ENCODE measurements at places on chromosomes 13 and 19. TPM values are rescaled to one million over a fixed set of nuclear protein-coding genes. Genes with fewer than 3 reads are reported as not detected.

The CERS1 gene
- total RNA-seq: 7.0 TPM

The ZNF428 gene
- total RNA-seq: 61.1 TPM

DNA sequence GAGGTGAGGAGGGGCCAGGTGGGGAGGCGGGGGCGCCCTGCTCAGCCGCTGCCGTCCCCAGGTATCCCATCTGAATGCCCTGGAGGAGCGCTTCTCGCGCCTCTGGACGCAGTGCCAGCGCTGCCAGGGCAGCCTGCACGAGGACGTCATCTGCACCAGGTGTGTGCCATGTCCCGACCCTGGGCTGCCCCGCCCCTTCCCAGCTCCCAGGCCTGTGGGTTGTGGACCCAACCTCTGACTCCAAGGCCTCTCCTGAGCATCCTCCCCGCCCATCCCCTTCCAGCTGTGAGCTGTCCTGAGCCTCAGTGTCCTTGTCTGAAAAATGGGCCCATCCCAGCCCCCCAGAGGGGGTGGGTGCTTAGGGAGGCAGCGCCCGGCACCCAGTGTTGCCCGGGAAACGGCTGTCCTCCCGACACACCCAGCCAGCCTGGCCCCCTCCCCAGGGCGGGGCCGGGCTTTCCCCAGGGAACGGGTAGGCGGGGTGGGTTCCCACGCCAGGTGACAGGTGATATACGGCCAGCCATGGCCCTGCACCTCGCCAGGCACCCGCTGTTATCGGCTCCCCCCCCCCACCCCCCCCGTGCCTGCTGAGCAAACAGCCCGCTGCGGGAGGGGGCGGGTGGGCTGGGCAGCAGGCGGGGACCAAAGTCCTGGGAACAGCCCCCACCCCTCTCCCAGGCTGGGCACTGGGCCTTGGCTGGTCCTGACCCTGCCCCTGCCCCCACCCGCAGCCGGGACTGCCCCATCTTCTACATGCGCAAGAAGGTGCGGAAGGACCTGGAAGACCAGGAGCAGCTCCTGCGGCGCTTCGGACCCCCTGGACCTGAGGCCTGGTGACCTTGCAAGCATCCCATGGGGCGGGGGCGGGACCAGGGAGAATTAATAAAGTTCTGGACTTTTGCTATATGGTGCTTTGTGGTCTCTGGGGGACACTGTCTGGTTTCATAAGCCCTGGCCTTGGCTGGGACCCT is 1.3 kb upstream of the SPIB start:
- DNase-seq: no peak

- peak; percentile 26 for DNase-seq
These were observed 21.1 kb downstream of the ZNF473 start for GRCh38 chr19:50046649-50047503.

- peak; percentile 17 for DNase-seq
These were observed 666 bp downstream of the SAMD1 start for GRCh38 chr19:14089662-14090508.

All from tibial nerve (tissue), 4 donors.